ENCODE measurements at places on chromosomes 16 and 17.

DNA sequence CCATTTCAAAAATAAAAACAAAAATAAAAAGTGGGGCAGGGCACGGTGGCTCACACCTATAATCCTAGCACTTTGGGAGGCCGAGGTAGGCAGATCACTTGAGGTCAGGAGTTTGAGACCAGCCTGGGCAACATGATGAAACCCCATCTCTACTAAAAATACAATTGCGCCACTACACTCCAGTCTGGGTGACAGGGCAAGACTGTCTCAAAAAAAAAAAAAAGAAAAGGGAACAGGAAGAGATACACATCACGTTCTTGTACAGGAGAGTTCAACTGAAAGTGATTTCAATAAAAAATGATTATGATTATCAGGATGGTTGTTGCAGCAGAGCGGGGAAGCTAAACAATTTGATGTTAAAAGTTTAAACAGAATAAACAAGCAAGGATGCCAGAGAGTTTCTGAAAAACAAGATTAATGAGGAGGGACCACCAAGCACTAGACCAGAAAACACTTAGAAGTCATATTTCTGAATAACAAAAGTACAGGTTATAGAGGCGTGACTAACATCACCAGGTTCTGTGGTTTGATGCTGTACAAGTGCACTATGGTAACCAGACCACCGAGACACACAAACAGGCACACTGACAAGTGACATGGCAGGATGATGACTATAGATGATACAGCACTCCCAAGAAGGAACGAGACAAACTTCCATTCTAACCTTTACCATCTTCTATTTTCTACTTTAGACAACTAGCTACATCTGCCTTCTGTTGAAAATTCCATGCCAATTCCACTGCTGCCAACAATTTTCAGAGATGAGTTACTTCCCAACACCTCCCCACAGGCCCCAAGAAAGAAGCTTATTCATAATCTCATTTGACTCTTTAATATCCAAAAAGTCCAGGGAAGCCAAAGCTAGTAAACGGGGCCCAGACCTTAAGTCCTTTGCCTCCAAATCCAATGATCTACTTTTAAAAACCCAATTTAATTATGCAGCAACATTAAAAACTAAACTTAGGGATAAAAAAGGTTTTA, 11.8 kb downstream of the DNAJA2 start:
- DNase-seq: no peak

DNA sequence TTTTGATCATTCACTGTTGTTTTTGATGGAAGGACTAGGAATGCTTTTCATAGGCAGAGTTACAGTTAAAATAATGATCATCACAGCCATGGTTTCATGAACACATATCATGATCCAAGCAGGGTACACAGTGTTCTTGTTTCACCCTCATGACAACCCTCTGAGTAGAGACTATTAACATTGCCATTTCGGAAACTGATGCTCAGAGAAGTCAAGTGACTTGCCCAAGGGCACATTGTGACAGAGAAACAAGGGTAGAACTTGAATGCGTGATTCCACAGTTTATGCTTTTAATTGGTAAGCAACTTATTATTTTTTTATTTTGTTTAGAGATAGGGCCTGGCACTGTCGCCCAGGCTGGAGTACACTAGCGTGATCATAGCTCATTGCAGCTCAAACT, 202.3 kb downstream of the KATNIP start:
- no peak for DNase-seq

- no peak for DNase-seq
These were observed 44.0 kb downstream of the MYH3 start for GRCh38 chr17:10612957-10613744.

- DNase-seq: no peak
These were observed 72.2 kb upstream of the MPHOSPH6 start for GRCh38 chr16:82242201-82242600.

- DNase-seq: no peak
These were observed 62.8 kb downstream of the GRB7 start for GRCh38 chr17:39800540-39800939.

GRCh38 chr16:49484451-49484849, 110.8 kb downstream of the C16orf78 start:
- no peak for DNase-seq
